Right atrium auricular region (tissue), 2 donors: ENCODE measurements at places on chromosomes 2 and 18. TPM values are rescaled to one million over a fixed set of nuclear protein-coding genes. Genes with fewer than 3 reads are reported as not detected.

GRCh38 chr2:164523009-164523408, 98.3 kb downstream of the GRB14 start:
- no peak overlapping the region for H3K4me3 ChIP-seq
- H3K36me3 ChIP-seq, result no peaks in the 10 kb centered on the region
- H3K27me3 ChIP-seq, result no peaks in the 10 kb centered on the region
- no peak overlapping the region for H3K27ac ChIP-seq

- no peak overlapping the region for H3K4me3 ChIP-seq
- peak overlapping the region; percentile 9 for H3K27ac ChIP-seq
- no peaks in the 10 kb centered on the region for H3K36me3 ChIP-seq
Measured at GRCh38 chr2:32825291-32825712, 121.5 kb upstream of the LTBP1 start.

GRCh38 chr2:83900862-83901261, 558.2 kb downstream of the SUCLG1 start:
- no peaks in the 10 kb centered on the region for H3K36me3 ChIP-seq
- no peaks in the 10 kb centered on the region for H3K4me1 ChIP-seq
- H3K27ac ChIP-seq, result no peak overlapping the region
- DNase-seq, result no peak

- H3K27ac ChIP-seq, result no peak overlapping the region
- peak; percentile 13 for DNase-seq
- H3K4me1 ChIP-seq, result no peaks in the 10 kb centered on the region
- no peaks in the 10 kb centered on the region for H3K36me3 ChIP-seq
- H3K27me3 ChIP-seq, result no peaks in the 10 kb centered on the region
Measured at GRCh38 chr2:72004201-72004915, 143.3 kb downstream of the CYP26B1 start.

Gene CENPA
- 0.41 TPM for total RNA-seq

Gene LYG1
- total RNA-seq, result not detected
